Stimulated activated CD4-positive, alpha-beta T cell treated with anti-CD3 and anti-CD28 coated beads, Interleukin-1b, Interleukin-23, amount 100 ng/mL, for 1 hour (primary cell): ENCODE measurements at places on chromosomes 2 and 18.

DNA sequence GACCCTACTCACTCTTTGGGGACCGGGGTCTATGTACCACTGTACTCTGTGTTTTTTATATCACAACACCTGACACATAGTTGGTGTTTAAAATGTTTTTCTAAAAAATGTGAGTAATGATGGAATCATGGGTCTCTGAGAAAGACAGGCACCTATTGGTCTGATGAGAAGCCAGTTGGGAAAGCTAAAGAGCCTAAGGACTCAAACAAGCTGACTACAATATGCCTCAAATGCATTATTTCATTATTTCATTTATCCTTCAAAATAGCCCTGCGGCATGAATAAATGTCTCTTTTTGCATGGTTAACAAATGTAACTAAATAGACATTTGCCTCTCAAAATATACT, 102.9 kb upstream of the SCN1A start:
- DNase-seq: no peak

DNA sequence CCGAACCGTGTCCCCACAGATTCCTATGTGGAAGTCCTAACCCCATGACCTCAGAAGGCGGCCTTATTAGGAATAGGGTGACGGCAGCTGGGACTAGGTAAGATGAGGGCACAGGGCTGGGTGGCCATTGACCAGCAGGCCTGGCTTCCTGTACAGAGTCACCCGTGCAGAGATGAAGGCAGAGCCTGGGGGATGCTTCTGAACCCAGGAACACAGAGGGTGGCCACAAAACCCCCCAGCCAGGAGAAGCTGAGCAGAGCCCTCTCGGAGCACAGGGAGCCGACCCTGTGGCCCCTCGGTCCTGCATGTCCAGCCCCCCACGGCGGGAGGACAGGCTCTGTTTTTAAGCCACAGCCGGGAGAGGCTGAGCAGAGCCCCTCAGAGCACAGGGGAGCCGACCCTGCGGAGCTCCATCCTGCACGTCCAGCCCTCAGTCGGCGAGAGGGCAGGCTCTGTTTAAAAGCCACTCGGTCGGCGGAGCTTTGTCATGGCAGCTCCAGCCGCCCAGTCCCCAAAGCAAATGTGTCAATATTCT, 2.7 kb downstream of the PDCD1 start:
- no peak for DNase-seq

DNA sequence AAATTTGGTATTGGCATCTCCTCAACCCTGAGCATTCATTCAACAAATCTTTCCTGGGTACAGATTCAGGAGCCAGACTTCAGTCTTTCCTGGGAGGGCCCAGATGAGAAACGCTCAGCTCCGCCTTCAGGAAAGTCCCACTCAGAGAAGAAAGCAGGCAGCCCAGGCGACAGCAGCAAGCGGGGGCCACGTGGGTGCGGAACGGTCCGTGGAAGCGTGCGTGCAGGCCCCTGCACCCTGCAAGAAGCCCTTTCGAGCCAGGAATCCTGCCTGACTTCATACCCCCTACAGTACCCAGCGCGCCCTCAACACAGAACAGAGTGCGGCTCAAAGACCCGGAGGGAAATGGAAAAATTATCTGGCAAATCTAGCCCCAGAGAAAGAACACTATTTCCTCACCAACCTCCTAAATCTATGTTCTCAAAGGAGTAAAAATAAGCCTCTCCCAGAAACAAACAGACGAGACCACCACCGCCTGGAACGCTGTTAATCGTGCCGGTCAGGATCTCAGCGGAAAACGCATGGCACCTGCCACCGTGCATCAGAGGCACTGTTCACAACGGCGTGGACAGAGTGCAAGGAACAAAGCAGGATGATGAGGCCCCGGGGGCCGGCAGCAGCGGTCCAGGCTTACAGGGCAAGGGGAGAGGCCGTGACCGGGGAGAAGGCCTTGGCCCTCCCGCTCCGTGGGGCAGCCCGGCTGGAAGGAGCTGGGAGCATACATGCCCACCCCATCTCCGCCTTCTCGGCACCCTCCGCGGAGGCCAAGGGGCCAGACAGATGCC, 318.3 kb downstream of the EIPR1 start:
- no peak for DNase-seq

GRCh38 chr2:169360984-169361705, 1.2 kb downstream of the LRP2 start:
- DNase-seq: no peak

- DNase-seq: no peak
These were observed 7.5 kb upstream of the MOCOS start for GRCh38 chr18:36179562-36180355.

- no peak for DNase-seq
These were observed 8.0 kb downstream of the ALLC start for GRCh38 chr2:3665886-3666612.

- no peak for DNase-seq
These were observed 27.6 kb downstream of the CELF4 start for GRCh38 chr18:37537868-37538525.

GRCh38 chr18:63247506-63247905, 72.1 kb downstream of the BCL2 start:
- DNase-seq: no peak

- no peak for DNase-seq
These were observed at the start of gene VSNL1 for GRCh38 chr2:17540093-17540812. VSNL1 (plus strand) TSS chr2:17540696; CDS start chr2:17592075, 51,379 bp downstream.
